ENCODE measurements at places on chromosomes 7 and 10.

- peak; percentile 74 for DNase-seq
Measured at GRCh38 chr10:110067960-110068770, 60.4 kb downstream of the ADD3 start.

GRCh38 chr7:90661290-90662151, 65.4 kb downstream of the CDK14 start:
- no peak for DNase-seq

- no peak for DNase-seq
Measured at GRCh38 chr10:53135213-53135896, 362.8 kb upstream of the MBL2 start.

- DNase-seq: no peak
Measured at GRCh38 chr7:69811476-69812308, 213.4 kb downstream of the AUTS2 start.

GRCh38 chr7:140537750-140538482, 58.6 kb upstream of the MKRN1 start:
- no peak for DNase-seq

DNA sequence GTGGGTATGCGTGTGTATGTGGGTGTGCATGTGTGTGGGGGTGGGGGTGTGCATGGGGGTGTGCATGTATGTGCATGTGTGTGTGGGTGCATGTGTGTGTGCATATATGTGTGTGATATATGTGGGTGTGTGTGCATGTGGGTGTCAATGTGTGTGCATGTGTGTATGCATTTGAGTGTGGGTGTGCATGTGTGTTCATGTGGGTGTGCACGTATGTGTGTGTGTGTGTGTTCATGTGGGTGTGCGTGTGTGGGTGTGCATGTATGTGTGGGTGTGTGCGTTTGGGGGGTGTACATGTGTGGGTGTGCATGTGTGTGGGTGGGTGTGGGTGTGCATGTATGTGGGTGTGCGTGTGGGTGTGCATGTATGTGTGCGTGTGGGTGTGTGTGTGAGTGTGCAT, 42.6 kb downstream of the GTF2IRD1 start:
- no peak for DNase-seq

DNA sequence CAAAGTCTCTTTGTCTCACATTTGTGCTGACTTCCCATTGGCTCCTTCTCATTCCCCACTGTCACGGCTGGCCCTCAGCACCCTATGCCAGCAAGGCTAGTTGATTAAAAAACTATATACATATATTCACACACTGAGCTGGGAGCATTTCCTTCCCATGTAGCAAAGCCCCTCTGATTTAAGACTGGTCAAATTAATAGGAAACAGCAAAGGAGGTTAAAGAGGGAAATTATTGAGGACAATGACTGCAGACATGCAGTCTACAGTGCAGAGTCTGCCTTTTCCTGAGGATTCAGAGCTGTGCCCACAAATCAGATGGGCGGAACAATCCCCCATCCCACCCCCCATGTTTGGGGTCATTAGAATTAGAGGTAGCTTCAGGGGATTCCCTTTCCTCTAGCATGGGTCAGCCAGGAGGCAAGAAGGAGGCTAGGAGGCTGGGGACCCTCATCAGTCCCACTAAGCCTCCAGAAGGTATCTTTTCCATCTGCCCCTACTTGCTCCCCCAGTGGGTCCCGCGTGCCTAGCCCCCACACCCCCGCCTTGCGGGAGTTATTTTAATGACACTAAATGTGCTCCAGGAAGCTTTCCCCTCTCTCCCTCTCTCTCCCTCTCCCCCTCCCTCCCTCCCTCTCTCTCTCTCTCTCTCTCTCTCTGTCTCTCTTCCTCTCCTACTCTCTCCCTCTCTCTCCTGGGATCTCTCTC, 9.8 kb upstream of the DLX6 start:
- no peak for DNase-seq

GRCh38 chr10:100192350-100192749, 6.5 kb upstream of the ERLIN1 start:
- DNase-seq: peak; percentile 83

- DNase-seq: no peak
Measured at GRCh38 chr10:125141150-125141859, 19.1 kb downstream of the CTBP2 start.

DNA sequence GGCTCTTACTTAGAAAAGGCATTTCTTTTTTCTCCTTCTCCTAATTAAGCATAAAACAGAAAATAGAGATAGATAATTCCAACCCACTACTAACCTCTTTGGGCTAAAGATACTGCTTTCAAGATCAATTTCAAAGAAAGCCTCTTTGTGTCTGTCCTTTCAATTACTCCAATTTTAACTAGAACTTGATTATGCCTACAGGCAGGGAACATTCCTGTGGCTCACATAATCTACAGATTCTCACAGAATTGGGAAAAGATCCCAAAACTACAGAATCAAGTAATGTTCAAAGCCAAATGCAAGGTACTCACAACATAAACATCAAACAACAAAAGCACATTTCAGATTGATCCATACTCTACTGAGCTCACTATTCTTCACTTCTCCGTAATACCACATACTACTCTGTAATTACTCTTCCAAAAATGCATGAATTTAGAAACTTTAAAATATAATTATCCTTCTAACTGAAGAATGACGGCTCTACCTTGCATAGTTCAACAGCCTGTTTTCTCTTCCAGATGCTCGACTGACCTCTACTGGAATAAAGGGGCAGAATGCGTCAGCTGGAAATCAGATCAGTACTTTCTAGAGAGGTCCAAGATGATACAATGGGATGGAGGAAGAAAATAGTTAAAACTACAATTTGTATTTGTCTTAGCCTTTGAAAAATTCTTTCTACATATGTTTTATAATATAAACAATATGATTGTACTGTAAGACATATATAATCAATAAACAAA, 3.9 kb downstream of the MTERF1 start:
- DNase-seq: no peak

GRCh38 chr7:41777894-41778596, 75.2 kb upstream of the INHBA start:
- DNase-seq: peak; percentile 92

- no peak for DNase-seq
Measured at GRCh38 chr7:47691988-47692387, 110.1 kb upstream of the TNS3 start.

GRCh38 chr7:70849580-70850235, 282.2 kb upstream of the GALNT17 start:
- DNase-seq: no peak

DNA sequence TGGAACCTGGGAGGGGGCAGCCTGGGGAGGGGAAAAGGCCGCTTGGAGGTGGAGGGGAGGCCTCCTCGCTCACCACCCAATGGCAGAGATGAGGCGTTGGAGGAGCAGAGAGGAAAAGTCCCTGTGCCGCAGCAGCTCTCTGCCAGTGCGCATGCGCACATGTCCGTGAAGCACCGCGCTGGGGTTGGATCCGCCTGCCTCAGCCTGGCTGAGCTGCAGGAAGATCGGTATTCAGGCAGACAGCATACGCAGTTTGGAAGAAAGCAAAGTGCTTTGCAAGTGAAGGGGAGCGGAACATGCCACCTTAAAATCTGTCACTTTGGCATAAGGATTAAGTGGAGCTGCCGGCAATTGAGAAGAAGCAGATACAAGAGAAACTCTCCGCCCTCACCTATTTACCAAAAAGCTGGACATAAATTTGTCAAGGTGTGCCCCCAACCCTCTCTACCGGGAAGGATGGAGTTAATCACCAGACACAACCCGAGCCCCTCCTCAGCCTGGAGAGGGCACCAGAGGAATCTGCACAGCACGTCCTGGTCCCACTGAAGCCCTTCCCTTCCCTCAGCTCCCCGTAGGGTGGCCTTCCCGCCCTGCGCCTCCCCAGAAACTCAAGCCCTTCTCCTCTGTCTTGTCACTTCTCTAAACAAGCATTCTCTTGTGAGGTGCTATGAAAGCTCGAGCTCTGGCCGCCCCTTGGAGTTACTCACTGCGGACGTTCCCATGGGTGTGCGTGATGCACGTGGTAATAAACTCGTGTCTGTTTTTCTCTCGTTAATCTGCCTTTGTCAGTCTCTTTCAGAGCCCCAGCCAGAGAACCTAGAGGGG, 32.2 kb upstream of the TMEM72 start:
- DNase-seq: peak; percentile 86

DNA sequence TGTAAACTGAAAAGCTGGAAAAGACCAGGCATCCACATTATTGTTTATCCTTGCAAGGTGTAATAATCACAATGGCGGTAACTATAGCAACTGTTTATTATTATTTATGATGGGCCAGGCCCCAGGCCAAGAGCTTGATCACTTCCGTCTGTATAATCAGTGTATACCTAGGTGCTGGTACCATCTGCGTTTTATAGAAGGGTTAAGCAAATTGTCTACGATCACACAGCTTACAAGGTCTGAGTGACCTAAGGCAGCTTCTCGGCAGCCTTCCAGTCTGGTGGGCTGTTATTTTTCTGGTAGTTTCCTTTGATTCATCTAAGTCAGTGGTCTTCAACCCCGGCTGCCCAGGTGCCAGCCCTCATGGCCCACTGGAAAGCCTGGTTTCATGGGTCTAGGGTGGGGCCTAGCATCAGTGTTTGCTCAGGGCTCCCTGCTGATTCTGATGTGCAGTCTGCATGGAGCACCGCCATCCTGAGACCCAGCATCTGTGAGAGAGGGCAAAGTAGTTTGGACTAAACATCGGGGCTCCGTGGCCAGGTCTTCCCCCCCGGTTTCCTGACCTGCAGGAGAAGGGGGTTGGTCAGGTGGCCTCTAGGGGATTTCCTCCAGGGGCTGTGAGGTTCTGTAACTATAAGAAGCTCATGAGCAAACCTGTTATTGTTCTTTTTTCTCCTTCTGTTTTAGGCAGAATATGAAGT, 146.4 kb downstream of the RGS10 start:
- DNase-seq: no peak

DNA sequence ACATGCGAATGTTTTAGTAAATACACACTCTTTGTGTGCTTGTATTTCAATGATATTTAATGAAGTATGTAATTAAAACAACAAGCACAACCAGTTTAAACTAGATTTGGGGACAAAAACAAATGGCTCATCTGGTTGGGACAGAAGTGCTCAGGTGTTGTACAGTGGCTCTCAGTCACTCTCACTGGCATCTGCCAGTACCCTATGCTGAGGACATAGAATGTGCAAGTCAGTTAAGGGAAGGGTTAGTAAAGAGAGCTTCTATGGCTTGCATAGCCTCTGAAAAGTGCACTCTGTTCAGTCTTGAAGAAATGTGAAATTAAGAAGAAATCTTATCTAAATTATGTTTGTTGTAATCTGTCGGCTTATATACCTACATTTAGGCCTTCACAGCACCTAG, 183.0 kb downstream of the LRRC4 start:
- no peak for DNase-seq

- DNase-seq: no peak
Measured at GRCh38 chr7:131225619-131226513, 101.8 kb upstream of the MKLN1 start.

Measured in inflammatory macrophage (primary cell).